Activated T-helper 1 cell treated with anti-CD3 and anti-CD28 coated beads, Interleukin-12 subunit alpha, Interleukin-12 subunit beta, Interleukin-2, Interleukin-4 antibody, amounts not matched to agents 30 ng/mL and 10 ng/mL and 1 ng/mL, durations not matched to agents 14 hours and 24 hours and 36 hours (primary cell): ENCODE measurements at places on chromosomes 16 and 17. TPM values are rescaled to one million over a fixed set of nuclear protein-coding genes. Genes with fewer than 3 reads are reported as not detected.

RNF40 gene
- total RNA-seq, result 98.2 and 98.5 TPM in 2 replicates

MT1A gene
- total RNA-seq, result 0.60 and 4.1 TPM in 2 replicates

DNAI2 gene
- 0.12 and 0.18 TPM in 2 replicates for total RNA-seq

DNA sequence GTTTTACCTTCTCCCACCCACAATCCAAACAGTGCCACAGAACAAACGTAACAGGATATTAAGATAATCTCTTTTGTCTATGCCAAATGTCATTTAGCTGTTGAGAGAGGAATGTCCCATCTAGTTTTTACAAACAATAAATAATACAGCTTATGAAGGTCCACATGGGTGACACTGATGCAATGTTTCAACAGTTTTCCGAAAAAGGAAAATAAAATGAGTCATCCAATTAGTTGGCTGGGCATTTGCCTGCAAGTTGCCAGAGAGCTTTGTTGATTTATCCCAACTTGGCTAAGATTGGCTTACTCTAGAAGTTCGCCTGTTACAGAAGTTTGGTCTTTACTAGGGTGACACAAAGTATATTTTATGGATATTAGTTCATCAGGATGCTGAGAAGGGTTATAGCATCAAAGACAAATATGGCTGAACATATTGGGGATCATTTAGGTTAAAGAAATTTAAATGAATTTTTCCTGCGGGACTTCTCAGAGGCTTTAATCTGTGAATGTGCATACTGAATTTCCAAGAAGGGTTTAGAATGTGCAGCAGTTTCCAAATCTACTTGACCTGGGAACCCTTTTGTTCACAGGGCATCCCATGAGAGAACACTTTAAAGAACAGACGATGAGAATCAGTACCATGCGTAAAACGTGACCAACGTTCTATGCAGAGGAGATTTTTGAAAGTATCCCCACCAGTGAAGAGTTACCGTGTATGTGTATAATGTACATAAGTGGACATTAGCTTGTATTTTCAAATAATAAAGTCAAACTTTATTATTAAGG is 73.1 kb downstream of the CDH13 start:
- H3K36me3 ChIP-seq, result no peaks in the 10 kb centered on the region
- no peaks in the 10 kb centered on the region for H3K27me3 ChIP-seq
- peaks cover 22% of the 10 kb centered on the region for H3K4me1 ChIP-seq
- H3K27ac ChIP-seq, result no peak overlapping the region
- DNase-seq, result no peak
- no peak overlapping the region for H3K4me3 ChIP-seq

DNA sequence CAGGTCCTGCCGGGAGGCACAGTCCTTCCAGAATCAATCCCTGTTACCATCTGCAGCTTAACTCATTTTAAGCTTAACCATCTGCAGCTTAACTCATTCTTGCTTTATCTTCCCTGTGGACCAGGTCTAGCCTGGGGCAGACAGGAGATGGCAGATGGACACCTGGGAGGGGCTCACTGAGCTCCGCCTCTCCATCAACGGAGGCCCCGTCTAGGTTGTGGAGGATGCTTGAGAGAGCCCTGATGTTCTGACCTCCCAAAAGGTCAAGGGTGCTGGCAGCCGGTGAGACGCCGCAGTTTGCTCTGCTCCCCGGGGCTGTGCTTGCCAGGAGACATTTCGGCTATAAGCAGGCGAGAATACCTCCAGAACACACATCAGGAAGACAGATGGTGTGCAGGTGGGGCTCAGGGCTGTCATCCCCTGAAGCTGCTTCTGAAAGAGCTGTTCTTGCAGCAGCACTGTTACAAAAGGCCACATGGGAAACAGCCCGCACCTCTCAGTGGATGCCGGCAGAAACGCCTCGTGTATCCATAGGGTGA is 41.3 kb downstream of the BAIAP2 start:
- H3K27me3 ChIP-seq, result peaks cover 6% of the 10 kb centered on the region
- no peak overlapping the region for H3K4me3 ChIP-seq
- H3K4me1 ChIP-seq, result no peaks in the 10 kb centered on the region
- no peaks in the 10 kb centered on the region for H3K36me3 ChIP-seq

- no peaks in the 10 kb centered on the region for H3K36me3 ChIP-seq
- no peak overlapping the region for H3K4me3 ChIP-seq
- DNase-seq, result no peak
Observed at GRCh38 chr17:11121341-11121985, 119.5 kb upstream of the SHISA6 start.

- H3K4me1 ChIP-seq, result no peaks in the 10 kb centered on the region
- no peak for DNase-seq
- H3K27me3 ChIP-seq, result peaks cover 2% of the 10 kb centered on the region
Observed at GRCh38 chr16:75294773-75295459, 43.5 kb upstream of the BCAR1 start.

DNA sequence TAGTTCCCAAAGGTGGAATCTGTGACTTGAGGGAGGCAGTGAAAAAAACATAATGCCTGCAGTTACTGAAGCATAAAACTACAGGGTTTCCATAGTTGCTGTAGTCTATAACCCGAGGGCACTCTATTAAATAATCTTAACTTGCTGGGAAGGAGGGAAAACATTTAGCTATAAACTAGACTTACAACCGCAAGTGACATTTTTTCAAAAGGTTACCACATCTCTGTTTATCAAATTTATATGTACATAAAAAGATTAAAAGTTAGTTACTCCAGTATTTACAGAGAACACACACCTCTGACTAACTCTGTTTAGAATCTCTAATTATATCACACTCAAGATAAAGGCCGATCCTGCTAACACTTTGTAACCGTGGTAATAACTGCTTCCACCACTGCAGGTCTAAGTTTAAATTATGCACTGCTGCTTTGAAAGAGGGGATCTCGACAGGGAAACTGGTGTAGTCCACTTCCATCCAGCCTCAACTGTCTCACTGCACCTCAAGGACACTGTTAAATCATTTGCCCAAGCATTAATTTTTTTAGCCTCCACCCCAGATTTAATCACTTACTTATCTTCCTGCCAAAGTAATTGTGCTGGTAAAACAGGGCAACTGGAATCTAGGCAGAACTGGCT is 14.6 kb downstream of the KCNJ16 start:
- H3K36me3 ChIP-seq, result no peaks in the 10 kb centered on the region
- no peak overlapping the region for H3K27ac ChIP-seq
- H3K27me3 ChIP-seq, result no peaks in the 10 kb centered on the region
- H3K4me3 ChIP-seq, result no peak overlapping the region
- no peak for DNase-seq

DNA sequence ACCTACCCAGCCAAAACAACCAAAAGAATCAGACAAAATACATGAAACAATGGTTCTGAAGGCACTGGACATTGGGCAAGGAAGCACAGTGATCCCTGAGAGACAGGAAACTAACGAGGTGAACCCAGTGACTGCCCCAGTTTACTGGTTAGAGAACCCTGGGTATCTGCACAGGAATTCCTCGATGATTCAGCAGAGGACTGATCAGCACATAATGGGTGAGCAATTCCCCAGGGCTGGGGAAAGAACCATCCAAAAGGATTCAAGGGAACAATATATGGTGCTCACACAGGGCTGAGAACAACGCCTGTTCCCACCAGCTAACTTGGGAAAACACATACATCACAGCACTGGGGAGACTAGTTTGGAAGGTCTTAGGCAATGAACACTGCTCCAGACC is 167.2 kb downstream of the PARN start:
- no peaks in the 10 kb centered on the region for H3K27me3 ChIP-seq
- H3K27ac ChIP-seq, result no peak overlapping the region
- H3K4me3 ChIP-seq, result no peak overlapping the region
- H3K36me3 ChIP-seq, result peaks cover 22% of the 10 kb centered on the region
- no peaks in the 10 kb centered on the region for H3K4me1 ChIP-seq
